ENCODE measurements at places on chromosomes 3 and 15.

- DNase-seq, result no peak
Measured at GRCh38 chr3:63984391-63984790, 38.9 kb downstream of the PSMD6 start.

- no peak for DNase-seq
Measured at GRCh38 chr15:30059771-30060170, 23.0 kb upstream of the GOLGA8J start.

DNA sequence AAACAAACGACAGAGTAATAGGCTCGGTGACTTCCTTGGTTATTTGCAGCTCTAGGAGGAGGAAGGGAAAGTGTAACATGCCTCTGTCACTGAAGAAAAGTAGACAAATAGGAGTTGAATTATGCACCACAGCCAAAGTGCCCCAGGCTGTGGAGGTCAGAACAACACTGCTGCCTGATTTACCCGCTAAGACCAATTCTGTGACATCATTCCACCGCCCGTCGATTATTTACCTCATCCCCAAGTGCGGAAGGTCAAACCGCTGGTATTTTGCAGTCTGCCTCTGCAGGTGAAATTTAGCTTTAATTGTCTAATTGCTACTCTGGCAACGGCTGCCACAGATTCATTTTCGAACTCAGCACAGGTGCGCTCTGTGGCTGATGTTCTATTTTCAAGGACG, 106.3 kb upstream of the PRICKLE2 start:
- DNase-seq, result no peak

DNA sequence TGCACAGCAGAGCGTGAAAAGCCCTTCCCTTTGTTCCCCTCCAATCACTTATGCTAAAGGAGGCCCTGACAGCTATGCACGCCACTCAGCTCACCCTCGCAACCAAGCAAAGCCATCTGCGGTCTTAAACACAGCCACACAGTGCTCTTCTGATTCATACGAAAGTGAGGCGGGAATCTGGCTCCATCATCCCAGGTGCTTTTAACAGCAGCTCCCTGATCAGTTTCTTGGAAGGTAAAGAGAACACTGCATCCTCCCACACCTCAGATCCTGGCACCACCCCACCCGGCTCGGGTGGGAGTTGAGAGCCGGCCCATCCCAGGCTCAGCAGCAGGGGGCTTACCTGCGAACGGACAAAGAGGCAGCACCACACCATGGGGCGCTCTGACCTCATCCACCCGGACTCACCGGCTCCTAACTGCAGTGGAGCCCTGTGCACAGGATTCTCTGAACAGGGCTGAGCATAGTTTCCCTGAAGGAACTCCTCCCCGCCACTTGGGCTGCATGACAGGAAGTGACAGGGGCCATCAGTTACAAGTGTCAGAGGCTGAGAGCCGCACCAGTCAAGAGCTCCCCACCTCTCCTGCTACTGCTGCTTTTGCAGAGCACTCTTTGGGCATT, 114.3 kb upstream of the ARHGEF3 start:
- DNase-seq, result no peak

DNA sequence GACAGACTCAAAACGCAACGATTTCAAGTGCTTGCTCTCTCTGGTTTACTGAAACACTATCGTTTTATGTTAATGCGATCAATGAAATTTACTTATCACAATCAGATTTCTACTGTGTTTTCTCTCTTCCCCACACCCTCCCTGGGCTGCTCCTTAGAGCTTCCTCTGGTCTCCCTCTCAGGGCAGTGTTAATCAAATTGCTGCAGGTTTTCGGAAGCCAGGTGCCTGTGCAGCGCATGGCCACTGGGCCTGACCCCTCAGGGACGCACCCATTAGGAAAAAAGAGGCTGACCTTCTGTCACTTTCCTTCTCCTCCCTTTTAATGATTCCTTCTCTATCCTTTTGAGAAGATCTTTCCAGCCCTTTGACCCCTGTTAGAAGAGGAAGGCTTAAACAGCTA, 134.5 kb upstream of the ONECUT1 start:
- DNase-seq, result no peak

DNA sequence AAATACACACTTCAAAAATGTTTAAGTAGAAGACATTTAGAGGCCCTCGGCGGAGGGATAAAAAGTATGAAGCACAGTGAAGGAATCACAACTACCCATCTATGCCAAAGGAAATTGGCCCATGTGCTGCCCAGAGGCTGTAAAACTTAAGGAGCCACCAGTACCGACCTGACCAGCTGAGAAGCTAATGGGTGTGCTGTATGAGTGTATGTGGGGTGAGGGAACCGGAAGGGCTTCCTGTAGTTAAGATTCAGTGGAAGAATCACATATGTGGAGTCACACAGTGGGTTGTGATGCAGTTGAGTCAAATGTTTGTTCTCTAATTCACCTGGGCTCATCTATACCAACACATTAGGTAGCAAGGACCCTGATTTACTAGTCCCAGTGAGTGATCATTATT, 516.0 kb upstream of the IL12A start:
- DNase-seq, result no peak

GRCh38 chr3:67578416-67578815, 76.0 kb downstream of the SUCLG2 start:
- no peak for DNase-seq

GRCh38 chr3:14441920-14442300, 39.5 kb downstream of the SLC6A6 start:
- no peak for DNase-seq

- no peak for DNase-seq
Measured at GRCh38 chr15:67130166-67130565, 64.8 kb downstream of the SMAD3 start.

Data from AG10803 (cell line).